Upper lobe of left lung (tissue), 6 donors: ENCODE measurements at places on chromosomes 3 and 15. TPM values are rescaled to one million over a fixed set of nuclear protein-coding genes. Genes with fewer than 3 reads are reported as not detected.

Gene P2RY14
- 6.2 TPM for total RNA-seq

Gene AQP9
- total RNA-seq, result 12.1 TPM

DNA sequence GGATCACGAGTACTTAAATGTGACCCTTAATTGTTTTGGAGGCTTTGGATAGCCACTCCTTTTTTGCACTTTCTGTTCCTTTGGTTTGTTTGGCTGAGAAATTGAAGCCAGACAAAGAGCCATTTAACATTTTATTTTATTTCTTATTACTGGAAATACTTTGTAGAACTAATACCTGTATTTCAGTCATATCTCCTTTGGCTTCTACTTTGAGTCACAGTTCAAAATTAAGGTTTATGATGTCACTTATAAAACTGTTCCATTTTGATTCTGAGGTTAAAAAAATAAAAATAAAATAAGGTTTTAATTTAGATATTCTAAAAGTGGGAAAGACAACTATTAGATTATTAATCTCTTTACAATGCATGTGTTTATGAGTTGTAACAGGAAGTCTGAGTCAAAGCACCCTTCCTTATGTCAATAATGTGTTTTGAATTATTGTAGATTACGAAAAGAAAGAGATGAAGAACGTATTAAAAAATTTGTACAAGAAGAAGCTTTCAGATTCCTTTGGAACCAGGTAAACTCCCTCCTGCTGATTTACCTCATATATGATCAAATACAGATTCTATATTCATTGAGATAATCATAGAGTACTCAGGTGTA is 16.9 kb upstream of the NXPE3 start:
- DNase-seq, result no peak

DNA sequence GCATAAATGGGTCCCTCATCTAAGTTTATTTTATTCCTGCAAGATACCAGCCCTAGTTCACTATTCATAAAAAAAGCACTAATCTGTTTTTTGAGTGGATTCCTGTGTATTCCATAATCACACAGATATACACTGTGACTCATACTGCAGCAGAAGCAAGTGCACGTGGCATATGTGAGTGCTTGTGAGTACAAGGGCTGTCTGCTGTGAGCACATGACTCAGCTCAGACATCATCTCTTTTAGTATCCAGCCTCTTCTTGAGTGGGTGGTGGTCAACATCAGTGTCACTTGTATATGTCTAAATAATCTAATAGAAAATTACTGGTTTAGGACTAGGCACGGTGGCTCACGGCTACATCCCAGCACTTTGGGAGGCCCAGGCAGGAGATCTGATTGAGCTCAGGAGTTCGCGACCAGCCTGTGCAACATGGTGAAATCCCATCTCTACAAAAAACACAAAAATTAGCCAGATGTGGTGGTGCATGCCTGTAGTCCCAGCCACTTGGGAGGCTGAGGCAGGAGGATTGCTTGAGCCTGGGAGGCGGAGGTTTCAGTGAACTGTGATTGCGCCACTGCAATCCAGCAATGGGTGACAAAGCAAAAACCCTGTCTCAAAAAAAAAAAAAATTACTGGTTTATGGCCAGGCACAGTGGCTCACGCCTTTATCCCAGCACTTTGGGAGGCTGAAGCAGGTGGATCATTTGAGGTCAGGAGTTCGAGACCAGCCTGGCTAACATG is 49.8 kb downstream of the NIPA2 start:
- no peak for DNase-seq

DNA sequence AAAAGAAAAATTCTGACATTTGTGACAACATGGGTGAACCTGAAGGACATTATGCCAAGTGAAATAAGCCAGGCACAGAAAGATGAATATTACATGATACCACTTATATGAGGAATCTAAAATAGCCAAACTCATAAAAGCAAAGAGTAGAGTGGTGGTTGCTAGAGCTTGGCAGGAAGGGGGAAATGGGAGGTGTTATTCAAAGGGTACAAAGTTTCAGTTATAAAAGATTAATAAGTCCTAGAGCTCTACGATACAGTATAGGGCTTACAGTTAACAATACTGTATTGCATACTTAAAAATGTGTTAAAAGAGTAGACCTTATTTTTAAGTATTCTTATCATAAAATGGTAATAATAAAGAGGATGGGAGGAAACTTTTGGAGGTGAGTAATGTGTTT is 111.6 kb upstream of the NR2E3 start:
- DNase-seq, result no peak

DNA sequence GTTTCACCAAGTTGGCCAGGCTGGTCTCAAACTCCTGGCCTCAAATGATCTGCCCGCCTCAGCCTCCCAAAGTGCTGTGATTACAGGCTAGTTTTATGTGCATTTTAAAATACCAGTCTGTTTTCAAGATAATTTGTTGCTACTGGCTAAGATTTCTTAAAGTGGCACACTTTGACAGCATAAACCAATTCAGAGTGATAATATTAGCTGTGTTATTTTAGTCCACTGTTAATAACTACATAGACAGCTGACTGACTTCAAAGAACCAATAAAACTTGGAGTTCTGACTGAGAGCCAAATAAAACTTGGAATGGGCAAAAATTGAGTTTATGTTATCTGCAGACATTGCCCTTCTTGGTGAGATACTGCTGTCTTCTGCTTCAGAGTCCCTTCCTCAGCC is 291.8 kb downstream of the UBE2E2 start:
- DNase-seq, result no peak

GRCh38 chr3:160540551-160540950 is 24.8 kb downstream of the KPNA4 start:
- no peak for DNase-seq

DNA sequence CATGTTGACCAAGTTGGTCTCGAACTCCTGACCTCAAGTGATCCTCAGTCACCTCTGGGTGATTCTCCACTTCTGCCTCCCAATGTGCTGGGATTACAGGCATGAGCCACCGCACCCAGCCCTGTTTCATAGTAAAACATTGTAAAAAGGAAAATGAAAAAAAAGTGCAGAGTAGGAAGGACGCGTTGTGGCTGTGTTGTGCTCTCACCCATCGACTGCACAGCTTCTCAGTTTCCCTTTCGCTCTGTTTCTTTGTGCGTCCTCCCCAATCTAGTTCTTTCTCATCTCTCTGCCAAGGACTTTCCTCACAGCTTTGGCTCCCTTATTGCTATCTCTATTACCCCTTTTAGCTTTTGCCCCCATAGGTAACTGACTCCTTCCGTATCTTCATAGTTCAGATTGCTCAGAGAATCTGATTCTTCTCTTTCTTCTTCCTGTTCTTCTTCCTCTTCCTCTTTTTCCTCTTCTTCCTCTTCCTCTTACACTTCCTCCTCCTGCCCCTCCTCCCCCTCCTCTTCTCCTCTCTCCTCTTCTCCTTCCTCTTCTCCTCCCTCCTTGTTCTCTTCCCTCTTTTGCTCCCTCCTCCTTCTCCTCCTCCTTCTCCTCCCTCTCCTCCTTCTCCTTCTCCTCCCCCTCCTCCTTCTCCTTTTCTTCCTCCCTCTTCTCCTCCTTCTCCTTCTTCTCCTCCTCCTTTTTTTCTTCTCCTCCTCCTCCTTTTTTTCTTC is 81.1 kb upstream of the VGLL4 start:
- no peak for DNase-seq

Gene DISP2
- total RNA-seq, result 0.15 TPM

DNA sequence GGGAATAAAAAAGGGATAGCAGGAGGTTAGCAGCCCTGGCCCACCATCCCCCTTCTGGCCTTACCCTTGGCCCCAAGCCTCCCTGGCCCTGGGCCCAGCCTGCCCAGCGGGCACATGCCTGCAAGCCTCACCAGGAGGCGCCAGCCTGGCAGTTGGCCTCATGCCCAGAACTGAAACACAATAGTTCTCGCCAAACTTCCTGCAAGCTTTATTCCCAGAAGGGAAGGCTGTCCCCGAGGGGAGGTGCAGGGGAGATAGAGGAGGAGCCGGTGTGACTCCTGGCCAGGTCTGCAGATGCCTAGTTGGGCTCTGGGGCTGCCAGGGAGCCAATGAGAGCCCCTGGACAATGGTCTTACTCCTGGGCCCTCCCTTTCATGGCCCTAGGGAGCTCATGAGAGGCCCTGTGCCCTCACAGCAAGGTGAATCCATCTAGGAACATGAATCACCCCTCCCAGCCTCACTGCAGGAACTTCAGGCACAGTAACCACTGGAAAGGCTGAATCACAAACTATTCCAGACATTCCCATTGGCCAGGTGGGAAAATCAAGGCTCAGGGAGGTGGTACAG is 4.0 kb downstream of the CCDC33 start:
- peak; percentile 86 for DNase-seq

- no peak for DNase-seq
Measured at GRCh38 chr3:152623286-152623911, 211.5 kb upstream of the P2RY1 start.

DNA sequence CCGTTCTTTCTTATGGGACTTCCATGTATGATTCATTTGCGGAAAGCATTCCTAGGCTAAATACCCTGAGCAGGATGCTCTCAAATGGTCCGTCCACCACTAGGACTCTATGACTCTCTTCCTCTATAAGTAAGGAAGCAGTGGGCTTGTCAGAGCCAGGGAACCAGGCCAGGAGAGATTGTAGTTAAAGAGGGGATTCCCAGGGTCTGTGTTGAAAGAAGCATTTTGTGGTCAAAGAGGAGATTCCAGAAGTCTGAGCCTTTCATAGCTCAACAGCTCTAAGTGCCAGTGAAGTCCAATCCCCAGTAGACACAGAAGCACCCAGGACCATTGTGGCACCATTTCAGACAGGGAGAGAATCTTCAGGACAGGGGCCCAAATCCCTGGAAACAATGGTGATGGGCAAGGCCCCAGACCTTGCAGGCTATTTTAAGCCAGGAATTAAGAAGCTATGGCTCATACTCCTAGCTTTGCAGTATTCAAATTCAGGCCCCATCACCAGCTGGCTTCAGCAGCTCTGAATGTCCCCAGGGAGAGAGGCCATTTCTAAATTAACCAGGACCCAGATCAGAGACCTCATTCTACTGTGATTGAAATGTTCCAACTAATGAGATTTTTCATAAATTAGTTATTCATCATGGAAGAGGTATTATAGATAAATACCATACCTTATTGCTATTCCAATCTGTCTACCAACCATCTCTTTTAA is 81.7 kb downstream of the CD47 start:
- DNase-seq, result no peak

DNA sequence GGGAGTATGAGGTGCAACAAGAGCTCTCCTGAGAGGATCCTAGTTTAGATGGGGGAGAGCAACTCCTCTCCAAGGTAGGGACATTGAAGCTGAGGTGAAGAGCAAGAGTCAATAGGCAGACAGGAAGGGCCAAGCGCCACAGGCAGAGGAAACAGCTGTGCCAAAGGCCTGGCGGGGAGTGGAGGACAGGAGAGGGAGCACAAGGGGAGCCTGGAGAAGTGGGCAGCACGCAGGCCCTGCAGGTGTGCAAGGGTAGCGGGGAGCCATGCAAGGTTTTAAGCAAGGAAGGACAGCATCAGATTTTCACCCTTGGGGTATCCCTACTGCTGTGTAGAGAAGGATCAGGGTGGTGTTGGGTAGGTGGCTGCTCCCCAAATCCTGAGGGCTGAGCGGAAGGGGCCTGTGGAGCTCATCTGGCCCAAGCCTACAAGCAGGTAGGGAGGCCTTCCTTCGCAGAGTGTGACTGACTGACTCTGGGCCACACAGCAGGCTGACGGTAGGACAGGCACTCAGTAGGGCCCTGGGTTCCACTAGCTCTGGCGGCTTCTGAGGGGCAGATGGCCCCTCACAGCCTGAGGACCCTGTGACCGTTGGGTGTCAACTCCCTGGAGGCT is 13.3 kb downstream of the CHST13 start:
- peak; percentile 8 for DNase-seq

DNA sequence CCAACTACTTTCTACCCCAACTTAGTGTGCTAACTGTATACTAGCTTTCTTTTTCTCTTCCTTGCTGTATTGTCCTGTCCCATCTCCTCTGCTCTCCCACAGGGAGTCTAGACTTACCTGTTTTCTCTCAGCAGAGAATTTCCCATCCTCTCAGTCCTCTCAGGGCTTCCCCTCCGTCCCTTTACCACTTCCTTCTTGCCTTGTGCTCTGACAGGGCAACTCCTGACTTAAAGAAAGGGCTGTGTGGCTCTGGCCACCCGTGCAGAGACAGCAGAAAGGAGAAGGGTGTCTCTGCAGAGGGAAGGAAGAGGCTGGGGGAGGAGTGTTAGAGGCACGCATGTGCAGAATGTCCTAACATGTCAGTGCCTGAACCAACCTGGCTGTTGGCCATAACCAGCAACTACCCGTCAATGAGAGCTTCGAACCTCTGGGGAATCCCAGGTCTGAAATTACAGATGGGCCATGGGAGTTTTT is at the start of gene GCSAM:
GCSAM (minus strand) TSS at position 274 of the 474 bp plus-strand sequence; CDS start at position 146, 128 bp downstream.
- no peak for DNase-seq

Gene CCR4
- total RNA-seq, result not detected

DNA sequence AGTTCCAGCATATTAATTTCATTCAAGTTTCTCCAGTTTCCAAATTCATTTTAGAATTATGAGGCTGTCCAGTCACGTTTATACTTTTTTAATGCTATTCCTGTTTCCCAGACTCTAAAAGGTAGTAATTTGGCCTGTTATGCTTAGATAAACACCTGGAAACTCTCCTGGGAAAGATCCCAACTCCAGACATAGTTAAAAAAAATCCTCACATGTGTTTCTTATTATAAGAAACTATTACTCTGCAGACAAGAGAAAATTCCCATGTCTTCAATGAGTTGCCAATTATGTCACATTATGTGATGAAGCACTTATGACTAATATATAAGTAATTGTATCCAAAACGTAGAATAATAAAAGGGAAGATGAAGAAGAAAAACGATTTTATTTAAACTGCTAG is 137.1 kb upstream of the TMC3 start:
- no peak for DNase-seq

GRCh38 chr3:71491154-71491752 is 92.3 kb downstream of the FOXP1 start:
- no peak for DNase-seq

Gene SEMA7A
- 2.2 TPM for total RNA-seq

Gene KBTBD13
- total RNA-seq, result not detected

Gene MESP1
- total RNA-seq, result 3.5 TPM

- DNase-seq, result no peak
Measured at GRCh38 chr3:126137490-126138130, 42.8 kb downstream of the ALDH1L1 start.

GRCh38 chr15:82536409-82537350 is 3.6 kb downstream of the RPS17 start:
- DNase-seq, result no peak

Gene KLHL40
- total RNA-seq, result not detected

Gene SAXO2
- total RNA-seq, result 58.6 TPM

Gene ZIC4
- not detected for total RNA-seq
